Activated CD4-positive, alpha-beta T cell treated with anti-CD3 and anti-CD28 coated beads, Interleukin-2, Interleukin-4, amounts not matched to agents 100 ng/mL and 50 ng/mL, durations not matched to agents 16 hours and 8 hours (primary cell): ENCODE measurements at places on chromosomes 16 and 17.

DNA sequence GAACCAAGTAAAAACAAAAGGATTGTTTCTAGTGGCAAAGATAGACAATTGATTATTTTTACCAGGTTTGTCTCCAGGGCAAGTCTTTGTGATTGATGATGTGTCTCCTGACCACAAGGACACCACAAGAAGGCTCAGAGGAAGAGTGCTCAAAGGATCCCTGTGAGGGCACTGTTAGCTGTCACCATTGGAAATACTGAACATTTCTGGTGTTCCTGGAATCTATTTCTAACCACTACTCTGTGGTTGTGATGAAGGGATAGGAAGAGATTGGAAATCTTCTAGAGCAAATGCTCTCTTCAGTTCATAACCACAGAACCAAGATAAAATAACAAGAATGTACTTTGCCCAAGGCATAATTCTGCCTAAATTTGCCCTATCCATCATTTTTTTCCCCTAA is 15.3 kb downstream of the RNF43 start:
- peak; percentile 37 for DNase-seq

DNA sequence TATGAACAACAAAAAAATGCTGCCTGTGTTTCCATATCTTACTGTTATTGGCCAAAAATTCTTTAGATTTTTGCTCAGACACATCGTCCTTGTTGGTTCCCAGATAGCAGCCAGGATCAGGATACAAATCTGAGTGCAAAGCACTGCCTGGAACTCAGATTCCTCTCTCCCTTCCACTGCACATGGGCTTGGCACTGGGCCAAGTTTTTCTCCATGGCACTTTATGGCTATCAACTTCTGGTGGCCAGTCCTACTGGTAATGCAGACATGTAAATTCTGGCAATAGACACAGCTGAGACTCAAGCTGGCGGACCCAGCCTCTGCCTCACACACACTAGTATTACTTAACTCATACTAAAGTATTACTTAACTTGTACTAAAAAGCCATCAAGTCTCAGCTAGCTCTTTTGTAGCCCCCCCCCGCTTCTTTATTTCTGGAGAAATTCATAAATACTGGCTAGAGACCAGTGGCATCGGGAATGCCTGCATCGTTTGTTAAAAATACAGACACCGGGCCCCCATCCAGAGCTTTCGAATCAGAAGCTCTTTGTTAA is 181.2 kb upstream of the COX10 start:
- DNase-seq = no peak

DNA sequence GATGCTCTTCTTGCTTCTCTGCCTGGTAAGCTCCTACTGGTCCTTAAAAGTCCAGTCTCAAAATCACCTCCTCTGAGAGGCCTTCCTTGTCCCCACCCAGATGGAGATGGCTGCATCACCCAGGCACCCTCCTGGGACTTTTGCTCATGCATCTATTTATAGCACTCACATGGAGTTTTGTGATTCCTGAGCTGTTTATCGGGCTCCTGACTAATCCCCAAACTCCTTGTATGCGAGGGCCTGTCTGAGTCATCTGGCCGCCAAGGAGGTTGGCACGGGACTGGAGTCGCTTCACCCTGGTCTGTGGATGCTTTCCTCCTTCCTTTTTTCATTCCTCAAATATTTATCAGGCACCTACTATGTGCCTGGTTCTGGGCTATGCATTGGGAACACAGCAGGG is 2.3 kb upstream of the MAP2K3 start:
- no peak for DNase-seq

DNA sequence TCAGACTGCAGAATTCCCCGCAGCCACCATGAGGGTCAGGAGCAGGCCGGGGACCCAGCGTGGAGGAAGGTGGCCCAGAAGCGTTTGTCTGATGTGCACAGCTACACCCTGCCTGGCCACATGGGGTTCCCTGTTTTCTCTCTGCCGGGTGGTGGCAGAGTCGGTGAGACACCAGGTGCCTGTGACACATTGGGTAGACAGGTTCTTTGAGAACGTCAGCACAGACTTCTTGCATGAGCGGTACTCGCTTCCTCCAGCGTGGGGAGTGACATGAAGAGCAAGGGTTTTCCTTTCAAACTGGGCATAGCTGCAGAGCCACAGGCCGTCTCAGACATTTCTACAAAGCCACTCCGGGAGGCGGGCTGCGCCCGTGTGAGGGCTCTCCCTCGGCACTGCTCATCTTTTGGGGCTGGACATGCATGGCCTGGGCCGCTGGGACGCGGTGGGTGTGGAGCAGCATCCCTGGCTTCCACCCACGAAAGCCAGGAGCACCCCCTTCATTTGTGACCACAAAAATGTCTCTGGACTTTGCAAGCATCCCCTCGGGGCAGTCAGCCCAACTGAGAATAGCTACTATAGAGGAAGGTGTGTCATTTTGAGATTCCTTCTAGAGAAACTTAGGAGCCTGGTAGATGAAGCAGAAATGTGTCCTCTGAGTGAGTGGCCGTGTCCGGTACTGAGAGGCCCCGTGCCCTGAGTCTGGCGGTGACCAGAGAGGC is 26.0 kb downstream of the NME3 start:
- DNase-seq = no peak

GRCh38 chr17:8673612-8674011 is 43.1 kb upstream of the MYH10 start:
- no peak for DNase-seq

GRCh38 chr17:63402431-63403212 is 43.5 kb downstream of the CYB561 start:
- DNase-seq = no peak

- no peak for DNase-seq
Observed at GRCh38 chr16:55240888-55241287, 83.1 kb upstream of the IRX6 start.

- DNase-seq = no peak
Observed at GRCh38 chr17:77875881-77876509, 82.5 kb upstream of the TNRC6C start.

DNA sequence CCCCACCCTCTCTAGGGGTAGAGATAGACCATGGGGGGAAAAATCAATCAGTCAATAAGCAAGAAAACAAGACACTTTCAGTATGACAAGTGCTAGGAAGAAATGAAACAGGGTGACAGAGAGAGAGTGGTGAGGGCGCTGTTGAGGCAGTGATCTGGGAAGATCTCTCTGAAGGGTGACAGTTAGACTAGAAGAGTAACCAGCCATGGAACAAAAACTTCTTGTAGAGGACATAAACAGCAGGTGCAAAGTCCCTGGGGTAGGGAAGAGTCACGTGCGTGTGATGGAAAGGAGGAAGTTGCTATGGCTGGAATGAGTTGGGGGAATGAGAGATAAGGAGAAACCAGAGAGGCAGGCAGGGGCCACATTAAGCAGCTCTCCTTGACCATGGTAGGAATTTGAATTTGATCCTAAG is 16.8 kb upstream of the EMP2 start:
- DNase-seq = peak; percentile 16

- DNase-seq = no peak
Observed at GRCh38 chr17:66177048-66177447, 14.9 kb downstream of the CEP112 start.

GRCh38 chr17:7846063-7846735 is 8.7 kb upstream of the TMEM88 start:
- DNase-seq = no peak

- DNase-seq = no peak
Observed at GRCh38 chr16:30166202-30166902, 17.1 kb upstream of the CORO1A start.

DNA sequence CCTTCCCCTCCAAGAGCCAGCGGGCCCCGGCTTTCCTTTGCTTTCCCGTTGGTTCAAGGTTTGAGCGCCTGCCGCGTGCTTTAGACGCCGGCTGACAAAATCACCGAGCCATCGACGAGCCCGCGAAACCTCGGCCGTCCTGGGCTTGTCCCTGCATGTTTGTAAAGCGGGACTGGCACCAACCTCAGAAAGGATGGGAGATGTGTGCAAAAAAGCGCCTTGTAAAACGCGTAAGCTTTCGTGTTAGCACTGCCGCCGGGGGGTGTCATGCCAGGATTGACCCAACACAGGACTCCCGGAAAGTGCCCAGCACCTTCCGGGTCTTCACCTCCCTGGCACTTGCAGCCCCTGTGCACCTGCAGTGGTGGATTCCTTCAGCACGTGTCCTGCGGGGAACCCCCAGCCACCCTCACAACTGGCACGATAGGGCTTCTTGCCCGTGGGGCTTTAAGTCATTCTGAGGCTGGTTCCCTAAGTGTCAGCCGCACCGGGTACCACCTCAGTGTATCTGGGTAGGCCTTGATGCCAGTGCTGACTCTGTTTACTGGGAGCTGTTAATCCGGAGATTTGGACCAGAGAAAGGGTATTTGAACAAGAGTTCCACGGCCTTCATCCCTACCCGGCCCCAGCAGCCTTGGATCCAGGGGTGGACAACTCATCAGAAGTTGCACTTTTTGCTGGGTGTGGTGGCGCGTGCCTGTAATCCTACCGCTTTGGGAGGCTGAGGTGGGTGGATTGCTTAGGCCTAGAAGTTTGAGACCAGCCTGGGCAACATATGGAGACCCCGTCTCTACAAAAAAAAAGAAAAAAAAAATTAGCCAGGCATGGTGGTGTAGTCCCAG is 817 bp downstream of the NDUFAF8 start:
- DNase-seq = peak; percentile 58
